RPMI7951 (cell line): ENCODE measurements at places on chromosomes 3 and 15. TPM values are rescaled to one million over a fixed set of nuclear protein-coding genes. Genes with fewer than 3 reads are reported as not detected.

GRCh38 chr3:114706591-114707232 lies 412.9 kb downstream of the TIGIT start:
- DNase-seq: peak; percentile 80

GRCh38 chr3:174097686-174098085 lies 700.1 kb downstream of the NLGN1 start:
- DNase-seq: no peak

DNA sequence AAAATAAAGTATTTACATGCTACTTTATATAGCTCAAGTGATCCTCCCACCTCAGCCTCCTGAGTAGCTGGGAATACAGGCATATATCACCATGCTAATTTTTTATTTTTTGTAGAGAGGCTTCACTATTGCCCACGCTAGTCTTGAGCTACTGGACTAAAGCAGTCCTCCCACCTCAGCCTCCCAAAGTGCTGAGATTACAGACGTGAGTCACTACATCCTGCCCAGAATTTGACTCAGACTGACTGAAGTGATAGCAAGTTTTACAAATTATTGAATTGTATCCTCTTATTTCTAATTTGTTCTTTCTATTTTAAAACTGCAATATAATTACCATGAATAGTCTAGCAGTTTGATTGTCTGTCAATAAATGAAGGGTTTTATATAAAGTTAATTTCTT lies 210.3 kb upstream of the CGNL1 start:
- peak; percentile 57 for DNase-seq

- no peak for DNase-seq
These were observed 272.5 kb upstream of the LYSMD4 start for GRCh38 chr15:100005715-100006114.

GRCh38 chr3:195591220-195591619 lies 7.5 kb upstream of the APOD start:
- DNase-seq: no peak

DNA sequence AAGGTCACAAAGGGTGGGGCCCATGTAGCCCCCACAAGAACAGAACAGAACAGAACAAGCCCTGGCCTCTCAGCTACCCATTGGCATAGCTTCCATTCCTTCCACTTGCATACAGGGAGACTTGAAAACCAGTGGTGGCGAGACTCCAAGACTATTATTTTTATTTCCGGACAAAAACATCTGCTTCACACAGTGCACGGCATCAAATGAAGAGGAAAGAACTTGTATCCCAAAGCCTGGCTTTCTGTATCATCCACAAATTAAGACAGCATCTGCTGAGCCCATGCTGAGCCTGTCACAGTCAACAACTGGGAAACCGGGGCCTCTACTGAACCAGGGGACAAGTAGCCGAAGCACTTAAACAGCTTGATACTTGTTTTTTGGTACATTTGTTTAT lies 56.0 kb downstream of the CLEC3B start:
- DNase-seq: peak; percentile 66

- DNase-seq: peak; percentile 15
These were observed 41.2 kb downstream of the MYO5C start for GRCh38 chr15:52254391-52254790.

GRCh38 chr3:118548434-118548833 lies 486.2 kb downstream of the IGSF11 start:
- DNase-seq: peak; percentile 36

- DNase-seq: peak; percentile 40
These were observed 319.6 kb downstream of the ZBTB20 start for GRCh38 chr3:114827495-114827894.

DNA sequence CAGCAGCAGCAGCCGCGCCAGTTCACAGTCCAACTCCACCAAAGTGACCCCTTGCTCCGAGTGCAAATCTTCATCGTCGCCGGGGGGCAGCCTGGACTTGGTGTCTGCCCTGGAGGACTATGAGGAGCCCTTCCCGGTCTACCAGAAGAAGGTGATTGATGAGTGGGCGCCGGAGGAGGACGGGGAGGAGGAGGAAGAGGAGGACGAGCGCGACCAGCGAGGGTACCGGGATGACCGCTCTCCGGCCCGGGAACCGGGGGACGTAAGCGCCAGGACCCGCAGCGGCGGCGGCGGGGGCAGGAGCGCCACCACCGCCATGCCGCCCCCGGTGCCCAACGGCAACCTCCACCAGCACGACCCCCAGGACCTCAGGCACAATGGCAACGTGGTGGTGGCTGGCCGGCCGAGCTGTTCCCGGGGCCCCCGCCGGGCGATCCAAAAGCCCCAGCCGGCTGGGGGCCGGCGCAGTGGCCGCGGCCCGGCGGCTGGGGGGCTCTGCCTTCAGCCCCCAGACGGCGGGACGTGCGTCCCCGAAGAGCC lies 224.1 kb upstream of the IL12A start:
- DNase-seq: no peak

- DNase-seq: no peak
These were observed 52.6 kb downstream of the UACA start for GRCh38 chr15:70710714-70711113.

DNA sequence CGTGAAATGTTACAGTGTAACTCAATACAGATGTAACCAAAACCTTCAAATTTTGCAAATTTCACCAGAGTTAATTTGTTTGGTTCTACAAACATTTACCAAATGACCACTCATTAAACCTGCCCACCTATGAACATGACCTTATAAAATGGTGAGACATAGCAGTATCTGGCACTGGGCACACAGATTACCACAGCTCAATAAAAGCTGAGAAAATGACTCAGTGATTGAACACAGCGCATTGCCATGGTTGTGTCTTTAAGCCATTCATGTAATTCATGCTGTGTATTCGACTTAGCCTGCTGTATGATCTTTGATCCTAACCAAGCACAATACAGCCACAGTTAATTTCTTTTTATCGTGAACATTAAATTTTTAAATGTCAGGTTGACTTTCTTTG lies 11.3 kb downstream of the PPARG start:
- DNase-seq: peak; percentile 24

DNA sequence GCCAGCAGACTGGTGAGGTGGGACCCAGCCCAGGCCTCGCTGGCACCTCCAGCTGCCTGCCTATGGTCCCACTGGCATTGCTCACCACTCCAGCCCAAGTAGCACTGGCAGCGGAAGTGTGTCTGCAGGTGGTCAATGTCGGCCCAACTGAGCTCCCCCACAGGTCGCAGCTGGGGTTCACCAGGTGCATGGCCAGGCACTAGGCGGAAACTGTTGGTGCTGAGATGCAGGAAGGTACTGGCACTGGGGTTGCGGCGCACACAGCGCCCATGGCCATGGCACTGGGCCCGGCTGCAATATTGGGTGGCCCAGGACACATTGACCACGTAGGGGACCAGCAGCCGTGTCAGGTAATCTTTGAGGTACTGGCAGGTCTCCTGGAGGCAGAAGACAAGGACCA lies 4.4 kb downstream of the HYAL2 start:
- no peak for DNase-seq

DNA sequence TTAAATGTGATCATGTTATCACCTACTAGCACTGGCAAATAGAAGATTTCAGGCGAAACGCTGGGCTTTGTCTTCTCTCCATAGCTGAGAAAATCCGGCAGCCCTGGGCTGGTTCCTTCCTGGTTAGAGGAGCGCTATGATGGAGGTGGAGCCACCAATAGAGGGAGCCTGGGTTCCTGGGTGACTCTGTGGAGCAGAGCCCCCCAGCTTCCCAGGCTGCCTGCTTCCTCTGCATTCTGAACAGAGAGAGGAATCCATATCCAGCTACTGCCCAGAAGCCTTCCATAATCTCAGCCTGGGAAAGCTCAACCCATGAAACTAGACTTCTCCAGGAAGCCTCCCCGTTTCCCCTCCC lies 32.6 kb upstream of the IQSEC1 start:
- no peak for DNase-seq

- no peak for DNase-seq
These were observed 75.1 kb downstream of the ATP10A start for GRCh38 chr15:25787855-25788520.

DNA sequence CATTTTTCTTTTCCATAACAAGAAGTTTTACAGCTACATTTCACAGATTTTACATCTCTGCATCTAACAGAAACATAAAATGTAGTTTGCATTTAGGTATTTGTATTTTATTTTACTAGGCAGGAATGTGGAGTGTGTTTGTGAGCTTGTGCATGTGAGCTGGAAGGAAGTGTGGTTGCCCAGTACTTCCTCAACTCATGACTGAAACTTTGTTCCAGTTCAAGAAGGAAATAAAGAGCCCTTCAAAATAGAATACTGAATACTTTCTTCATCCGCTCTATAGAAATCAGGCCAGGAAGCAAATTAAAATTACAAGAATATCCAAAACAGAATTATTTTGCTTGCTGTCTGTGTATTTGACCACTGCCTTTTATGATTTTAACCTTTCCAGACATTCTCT lies 81.3 kb downstream of the CHL1 start:
- DNase-seq: no peak

GRCh38 chr3:113947372-113948014 lies at the start of gene ZDHHC23:
Gene ZDHHC23 (plus strand): TSS chr3:113948013. CDS start chr3:113948803, 790 bp downstream.
- DNase-seq: peak; percentile 64

- peak; percentile 40 for DNase-seq
These were observed 47.4 kb downstream of the UACA start for GRCh38 chr15:70715840-70716485.

- peak; percentile 99 for DNase-seq
These were observed 33.8 kb upstream of the GREM1 start for GRCh38 chr15:32683906-32684584.

DNA sequence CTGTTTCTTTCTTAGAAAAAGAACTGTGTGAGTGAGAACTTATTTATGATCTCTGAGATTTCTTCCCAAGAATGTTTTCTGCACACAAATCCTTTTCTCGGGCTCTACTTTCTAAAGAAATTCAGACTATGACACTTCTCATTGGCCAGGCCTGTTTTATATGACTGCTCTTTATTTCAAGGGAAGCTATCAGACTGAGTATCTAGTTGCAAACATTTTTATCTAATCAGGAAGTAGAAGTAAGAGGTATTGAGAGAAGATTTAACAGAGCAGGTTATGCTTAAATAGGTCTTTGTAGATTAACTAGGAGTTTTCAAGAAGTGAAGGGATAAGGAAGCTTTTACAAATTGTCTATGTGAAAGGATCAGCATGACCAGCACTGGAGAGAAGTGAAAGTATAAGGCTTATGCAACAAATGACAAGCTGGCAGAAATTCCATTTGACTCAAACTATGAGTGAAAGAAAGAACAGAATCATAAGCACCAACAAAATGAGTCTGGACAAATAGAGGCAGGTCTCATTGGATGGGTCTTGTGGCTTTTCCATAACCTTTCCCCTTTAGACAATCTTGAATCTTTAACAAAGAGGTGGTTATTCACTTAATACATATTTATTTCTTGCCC lies 71.9 kb upstream of the CHL1 start:
- DNase-seq: no peak

GRCh38 chr15:96327155-96327741 lies 3.3 kb upstream of the NR2F2 start:
- peak; percentile 91 for DNase-seq

- peak; percentile 48 for DNase-seq
These were observed 53.8 kb downstream of the SST start for GRCh38 chr3:187616307-187616972.

- no peak for DNase-seq
These were observed 95.5 kb upstream of the SETMAR start for GRCh38 chr3:4207672-4208071.

DNA sequence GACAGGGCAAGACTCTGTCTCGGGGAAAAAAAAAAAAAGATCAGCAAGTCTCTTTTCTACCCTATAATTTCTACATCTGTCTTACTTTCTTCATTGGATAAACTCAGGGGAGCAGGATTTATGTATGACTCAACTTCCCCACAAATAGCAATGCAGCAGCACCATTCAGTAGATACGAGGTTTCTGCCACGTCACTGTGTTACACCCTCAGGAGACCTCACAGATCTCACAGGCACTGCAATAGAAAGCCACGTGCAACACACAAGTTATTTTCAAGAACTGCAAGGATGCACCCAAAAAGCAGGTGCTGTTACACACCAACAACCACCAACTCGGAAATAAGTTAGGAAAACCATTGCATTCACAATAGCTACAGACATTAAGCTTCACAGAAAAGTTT lies 30.2 kb downstream of the TSPAN3 start:
- DNase-seq: no peak

- no peak for DNase-seq
These were observed 136.0 kb upstream of the PTPRG start for GRCh38 chr3:61425356-61425755.

DNA sequence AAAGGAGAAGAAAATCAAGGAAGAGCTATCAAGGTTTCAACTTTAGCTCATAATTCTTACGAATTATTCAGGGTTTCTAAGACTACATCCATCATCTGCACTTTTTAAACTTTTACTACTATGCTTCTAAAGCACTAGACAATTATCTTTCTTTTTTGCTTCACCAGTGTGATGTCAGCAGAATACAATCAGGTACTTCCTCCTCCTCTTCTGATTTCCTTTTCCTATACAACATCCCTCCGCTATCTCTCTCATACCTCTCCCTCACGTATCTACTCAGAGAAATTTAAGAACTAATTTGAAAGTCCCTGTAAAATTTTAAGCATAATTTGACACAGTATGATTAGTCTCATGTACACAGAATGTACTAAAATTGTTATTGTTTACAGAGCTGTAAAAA lies 47.3 kb upstream of the USP50 start:
- DNase-seq: no peak

DNA sequence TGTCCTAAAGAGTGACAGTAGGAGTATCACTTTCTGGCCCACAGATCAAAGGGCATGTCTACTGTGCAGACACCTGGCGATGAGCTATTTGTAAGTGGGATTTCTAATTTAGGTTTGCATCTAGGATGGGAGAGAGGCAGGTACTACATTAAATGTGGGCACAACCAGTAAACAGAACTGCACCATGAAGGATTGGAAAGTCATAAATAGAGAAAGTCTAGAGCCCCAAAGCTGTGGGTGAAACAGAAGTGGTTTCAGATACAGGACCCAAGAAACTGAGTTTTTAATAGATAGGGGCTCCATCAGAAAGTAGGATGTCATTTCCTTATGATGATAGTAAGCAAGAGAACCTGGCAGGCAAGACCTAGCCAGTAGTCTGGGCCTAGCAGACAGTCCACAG lies 35.2 kb upstream of the SPPL2A start:
- DNase-seq: no peak

DNA sequence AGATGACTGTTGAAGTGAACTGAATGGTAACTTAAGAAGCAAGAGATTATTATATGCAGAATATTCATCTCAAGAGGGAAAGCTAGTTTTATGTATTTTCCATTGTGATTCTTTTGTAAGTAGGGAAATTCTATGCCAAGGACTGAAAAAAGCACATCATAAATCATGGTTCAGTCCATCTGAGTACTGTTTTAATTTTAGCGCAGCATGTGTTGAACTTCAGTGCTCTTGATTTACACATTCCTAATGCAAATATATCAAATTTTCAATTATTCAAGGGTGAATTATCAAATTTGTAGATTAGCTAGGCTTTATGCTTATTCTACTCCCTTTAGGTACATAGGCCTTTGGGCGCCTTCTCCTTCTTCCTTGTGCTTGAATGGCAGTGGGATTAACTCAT lies 50.3 kb upstream of the TCF12 start:
- DNase-seq: no peak

GRCh38 chr3:187519428-187519890 lies 150.7 kb downstream of the SST start:
- DNase-seq: no peak

The C2CD4A gene
- total RNA-seq: not detected in 2 replicates

The CGNL1 gene
- total RNA-seq: under 0.01 TPM in 2 replicates

The DNAH12 gene
- total RNA-seq: 0.49 and 1.6 TPM in 2 replicates

The EPHA6 gene
- not detected in 2 replicates for total RNA-seq

The PRR20G gene
- total RNA-seq: not detected in 2 replicates

The GOLGA6L4 gene
- total RNA-seq: 0.68 and 0.72 TPM in 2 replicates
